ENCODE measurements at places on chromosomes 5 and 9.
A peak's percentile ranks its signal among the peaks of the same experiment; 100 is the strongest.

- peak; percentile 16 for DNase-seq
Observed at GRCh38 chr5:133552925-133553525, 59.3 kb downstream of the FSTL4 start.

- no peak for DNase-seq
Observed at GRCh38 chr9:19587678-19588077, 178.9 kb downstream of the ACER2 start.

DNA sequence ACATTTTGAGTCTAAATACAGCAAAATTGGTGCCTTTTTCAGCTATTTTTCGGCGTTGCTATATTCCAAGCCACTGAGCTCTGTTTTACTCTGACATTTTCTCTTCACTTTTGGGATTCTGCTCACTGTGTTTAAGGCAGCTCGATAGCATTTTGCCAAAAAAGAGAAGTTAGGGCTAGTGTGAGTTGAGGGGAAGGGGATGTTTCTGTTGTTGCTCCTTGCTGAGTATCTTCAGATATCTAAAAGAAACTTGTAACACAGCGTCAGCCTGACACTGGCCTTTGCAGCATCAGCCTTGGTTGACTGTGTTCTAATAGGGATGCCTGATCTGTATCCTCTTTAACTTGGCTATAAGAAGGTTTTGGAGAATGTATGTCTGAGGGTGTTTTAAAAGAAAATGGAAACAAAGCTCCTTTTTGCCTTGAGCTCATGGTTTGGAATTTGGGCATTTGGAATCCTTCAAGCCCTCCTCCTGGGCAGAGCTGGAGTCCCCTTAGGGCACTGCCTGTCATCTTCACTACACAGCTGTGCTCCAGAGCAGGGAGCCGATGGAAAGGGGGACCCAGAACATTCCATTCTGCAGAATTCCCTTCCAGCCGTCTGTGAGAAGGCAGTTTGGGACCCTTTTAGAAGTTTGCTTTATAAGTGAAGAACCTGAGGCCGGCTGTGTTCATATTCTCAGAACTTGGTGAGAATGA, 63.0 kb downstream of the EXOSC2 start:
- no peak for DNase-seq

DNA sequence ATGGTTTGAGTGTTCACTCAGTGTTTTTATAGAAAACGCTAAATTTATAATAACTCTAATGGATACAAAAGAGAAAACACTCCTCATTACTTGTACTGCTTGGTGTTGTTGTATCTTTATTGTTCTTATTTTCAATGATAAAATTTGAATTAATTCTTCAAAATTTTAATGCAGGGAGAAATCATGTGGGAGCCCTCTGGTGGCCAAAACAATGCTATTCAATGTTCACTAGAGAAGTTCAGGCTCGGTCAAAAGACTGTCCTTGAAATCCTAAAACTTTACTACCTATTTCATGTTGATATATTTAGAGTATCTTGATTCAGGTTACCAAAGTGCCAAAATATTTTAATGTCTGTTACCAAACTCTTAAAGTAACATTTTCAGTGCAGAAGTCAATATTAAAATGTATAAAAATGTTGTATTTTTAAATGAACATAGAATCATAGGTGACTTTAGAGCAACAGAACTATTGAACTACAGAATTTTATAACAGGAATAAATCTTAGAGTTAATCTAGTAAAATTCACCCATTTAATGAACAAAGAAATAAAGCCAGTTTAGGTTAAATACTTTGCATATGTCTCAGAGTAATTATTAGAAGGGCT, 1259.8 kb downstream of the PTPRD start:
- DNase-seq: no peak

DNA sequence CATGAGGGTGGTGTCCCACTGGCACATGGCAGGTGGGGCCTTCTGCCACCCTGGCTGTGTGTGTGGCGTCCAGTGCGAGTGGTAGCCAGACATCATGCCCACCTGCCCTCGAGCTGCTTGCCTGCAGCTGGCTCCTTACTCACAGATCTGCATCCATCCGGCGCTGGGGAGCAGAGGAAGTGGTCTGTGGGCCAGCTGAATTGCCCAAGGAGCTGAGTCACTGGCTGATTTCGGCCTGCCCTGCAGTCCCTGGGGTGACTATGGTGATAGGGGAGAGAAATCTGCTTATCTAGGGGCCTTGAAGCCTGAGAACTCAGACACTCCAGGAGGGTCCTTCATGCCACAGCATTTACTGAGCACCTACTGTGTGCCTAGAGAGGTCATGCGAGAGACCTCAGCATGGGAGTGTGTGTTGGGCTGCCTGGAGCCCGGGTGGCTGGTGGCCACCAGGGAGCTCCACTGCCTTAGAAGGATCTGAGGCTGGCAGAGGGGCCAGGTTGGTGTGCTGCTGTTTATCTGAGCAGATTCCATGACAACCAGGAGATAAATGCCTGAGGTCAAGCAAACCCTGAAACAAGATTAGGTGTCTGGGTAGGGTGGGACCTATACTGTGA, 57.1 kb downstream of the SLC22A5 start:
- peak; percentile 88 for DNase-seq

DNA sequence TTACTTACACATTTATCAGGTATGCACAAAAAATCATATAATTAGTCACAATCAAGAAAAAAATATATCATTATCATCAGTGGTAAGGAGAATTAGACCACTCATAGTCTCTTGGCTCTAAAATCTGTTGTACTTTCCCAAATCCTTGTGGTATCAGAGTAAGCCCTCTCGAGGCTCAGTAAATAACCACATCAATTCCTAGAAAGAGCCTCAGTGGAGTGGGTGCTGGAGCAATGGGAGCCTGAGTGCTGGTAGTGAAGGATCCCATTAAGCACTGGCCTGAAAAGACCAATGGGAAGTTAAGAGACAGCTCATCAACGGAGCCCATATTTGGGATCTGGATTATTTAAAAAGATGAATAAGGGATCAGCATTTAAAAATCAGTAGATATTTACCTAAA, 130.3 kb upstream of the EFNA5 start:
- no peak for DNase-seq

DNA sequence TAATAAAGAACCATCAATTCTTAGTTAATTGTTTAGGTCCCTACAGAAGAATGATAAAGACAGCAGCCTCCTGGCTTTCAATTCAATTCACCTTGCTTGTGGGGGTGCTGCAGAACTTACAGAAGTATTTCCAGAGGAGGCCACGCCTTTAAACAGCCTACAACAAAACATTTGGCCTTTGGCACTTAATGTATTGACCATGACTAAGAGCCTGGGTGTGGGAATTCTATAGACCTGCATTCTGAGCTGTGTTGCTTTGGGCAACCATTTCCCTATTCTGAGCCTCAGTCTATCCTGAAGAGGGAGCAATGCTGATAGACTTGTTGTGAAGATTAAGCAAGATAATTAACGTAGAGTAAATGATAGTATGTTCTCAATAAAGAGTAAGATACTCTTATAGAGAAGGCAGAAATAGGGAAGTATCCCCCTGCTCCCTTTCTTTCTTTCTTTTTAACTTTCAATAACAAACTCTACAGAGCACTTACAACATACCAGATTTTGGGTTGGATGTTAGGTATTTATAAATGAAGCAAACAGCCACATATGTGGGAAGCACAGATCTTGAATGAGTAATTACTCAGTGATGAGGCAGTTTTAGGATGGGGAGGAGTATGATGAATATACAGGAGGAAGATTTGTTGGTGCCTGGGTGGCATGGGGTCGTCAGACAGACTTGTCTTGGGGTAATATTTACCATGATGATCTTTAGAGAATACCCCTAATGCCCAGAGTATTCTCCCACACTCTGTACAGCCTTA, 28.4 kb downstream of the PAPPA start:
- no peak for DNase-seq
